ENCODE measurements at places on chromosomes 16 and 17.

DNA sequence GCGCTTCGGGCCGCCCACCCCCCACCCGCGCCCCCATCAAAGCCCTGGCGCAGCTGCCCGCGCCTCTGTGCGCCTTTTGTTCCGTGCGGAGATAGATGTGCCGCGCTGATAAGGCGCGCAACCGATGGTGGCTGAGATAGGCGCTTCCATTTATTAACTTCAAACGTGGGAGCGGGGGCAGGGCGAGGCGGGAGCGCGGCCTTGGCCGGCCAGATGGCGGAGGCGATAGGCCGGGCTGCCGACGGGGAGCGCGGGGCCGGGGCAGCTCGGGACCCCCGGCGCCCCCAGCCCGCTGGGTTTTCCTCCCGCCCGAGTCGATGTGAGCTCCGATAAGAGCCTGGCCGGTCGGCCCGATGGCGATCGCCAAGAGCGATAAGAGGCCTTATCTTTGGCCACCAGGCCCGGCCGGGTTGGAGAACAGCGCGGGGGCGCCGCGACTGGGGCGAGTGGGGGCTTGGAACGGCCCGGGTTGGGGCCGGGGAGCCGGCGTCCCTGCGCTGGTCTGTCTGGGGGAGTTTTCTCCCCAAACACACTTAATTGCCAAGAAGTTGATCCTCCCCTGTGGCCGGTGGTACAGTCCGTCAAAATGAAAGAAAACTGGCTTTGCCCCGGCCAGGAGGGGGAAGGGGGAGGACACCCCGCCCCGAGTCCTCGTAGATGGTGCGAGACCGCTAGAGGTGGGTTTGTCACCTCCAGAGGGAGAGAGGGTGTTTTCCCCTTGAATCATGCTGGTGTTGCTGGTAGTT lies 2.7 kb downstream of the ZFPM1 start:
- peak; percentile 62 for DNase-seq

DNA sequence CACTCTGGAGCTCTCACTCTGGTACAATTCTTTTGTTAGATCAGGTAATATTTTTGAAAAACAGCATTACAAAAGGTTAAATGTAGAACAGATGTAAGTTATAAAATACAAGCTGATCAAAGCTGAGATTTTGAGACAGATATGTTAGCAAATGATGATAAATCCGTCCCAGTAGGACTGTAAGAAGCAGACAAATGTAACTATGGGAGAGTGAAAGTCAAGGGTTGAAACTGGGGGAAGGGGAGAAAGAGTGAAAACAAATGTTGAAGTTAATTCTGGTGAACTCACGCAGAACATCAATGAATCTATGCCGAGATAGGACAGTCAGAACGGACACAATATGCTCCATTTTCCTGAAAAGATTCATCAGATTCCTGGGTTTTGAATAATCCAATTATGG lies 298.9 kb upstream of the IRX5 start:
- no peak for DNase-seq

DNA sequence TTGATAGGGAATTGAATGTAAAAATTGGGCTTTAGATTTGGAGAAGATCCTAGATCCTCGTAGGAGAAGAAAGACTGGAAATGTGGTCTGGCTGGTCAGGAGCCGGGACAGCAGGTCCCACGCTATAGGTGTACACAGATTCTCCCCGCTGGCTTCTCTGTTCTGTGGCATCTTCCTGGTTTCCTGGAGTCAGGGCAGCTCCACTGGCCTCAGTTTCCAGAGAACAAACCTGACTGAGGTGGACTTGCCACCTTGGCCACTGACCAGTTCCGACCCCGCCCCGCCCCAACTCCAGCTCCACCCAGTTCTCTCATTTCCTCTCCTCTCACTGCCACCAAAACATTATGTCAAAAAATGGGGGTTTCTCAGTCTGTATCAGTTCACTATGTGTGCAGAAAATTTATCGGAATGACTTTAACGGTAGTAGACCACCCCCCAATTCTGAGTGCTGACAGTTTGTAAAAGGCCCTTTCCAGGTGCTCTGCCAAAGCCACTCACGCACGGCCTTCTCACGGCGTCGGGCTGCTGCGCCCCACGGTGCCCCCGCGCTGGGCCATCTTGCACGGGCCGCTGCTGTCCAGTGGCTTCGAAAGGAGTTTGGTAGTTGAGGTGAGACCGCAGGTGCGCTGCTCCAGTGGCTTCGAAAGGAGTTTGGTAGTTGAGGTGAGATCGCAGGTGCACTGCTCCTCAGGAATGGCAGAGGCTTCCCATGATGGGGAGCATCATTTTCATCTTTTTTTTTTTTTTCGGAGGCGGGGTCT lies 161.4 kb upstream of the CHMP6 start:
- no peak for DNase-seq

DNA sequence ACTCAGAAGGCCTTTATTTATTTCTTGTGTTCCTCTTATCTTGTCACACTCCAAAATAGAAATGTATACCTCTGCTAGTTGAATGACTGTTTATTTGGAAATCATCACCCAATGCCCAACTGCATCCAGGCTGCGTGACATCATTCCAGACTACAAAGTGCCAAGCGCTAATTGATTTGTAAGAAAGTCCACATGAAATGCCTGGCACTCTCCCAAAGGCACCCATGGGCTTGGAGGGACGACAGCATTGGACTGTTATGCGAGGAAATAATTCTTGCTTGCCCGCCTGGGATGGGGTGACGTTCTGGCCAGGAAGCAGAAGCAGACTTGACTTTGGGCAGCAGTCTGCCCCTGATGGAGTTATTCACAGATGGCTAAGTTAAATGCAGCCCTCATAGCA lies 165.9 kb downstream of the CDH13 start:
- DNase-seq, result no peak

GRCh38 chr17:49633762-49634484 lies 44.0 kb downstream of the SPOP start:
- DNase-seq, result no peak

DNA sequence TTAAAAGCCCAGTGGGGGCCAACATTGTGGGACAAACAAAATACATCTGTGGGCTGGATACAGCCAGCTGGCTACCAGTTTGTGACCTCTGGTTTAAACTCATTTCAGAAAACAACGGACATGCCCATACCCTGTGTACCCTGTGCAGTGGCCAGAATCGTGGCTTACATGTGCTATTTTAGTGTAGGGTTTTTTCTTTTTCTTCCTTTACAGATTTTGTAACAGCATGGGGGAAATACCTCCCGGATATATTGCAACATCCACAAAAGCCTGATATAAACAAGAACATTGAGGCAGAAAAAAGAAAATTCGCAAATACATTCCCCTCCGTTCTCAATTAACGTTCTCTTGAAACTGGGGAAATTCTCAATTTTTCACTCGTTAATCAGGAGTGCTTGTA lies 7.3 kb downstream of the HS3ST4 start:
- no peak for DNase-seq

DNA sequence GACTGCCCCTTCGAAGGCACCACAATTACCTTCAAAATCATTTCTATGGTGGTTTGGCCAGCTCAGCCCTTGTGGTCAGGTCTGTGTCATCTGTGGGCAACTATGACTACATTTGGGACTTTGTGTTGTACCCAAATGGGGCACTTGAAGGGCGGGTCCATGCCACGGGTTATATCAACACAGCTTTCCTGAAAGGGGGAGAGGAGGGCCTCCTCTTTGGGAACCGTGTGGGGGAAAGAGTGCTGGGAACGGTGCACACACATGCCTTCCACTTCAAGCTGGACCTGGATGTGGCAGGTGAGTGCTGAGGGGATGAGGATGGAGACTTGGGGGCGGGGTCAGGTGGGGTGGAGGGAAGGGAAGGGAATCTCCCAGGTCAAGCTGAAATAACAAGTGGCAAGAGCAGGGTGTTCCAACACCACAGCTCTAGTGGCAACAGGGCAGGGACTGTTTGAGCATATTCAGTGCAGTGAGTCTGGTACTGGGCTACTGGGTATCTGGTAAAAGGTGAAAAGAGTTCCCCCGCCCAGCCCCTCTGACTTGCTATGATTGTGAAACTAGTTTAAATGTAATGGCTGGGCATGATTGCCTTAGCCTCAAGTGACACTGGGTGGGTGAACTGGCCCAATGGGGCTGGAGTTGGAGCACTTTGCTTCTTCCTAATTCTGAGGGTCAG lies 1.7 kb downstream of the AOC2 start:
- DNase-seq, result no peak

- no peak for DNase-seq
Measured at GRCh38 chr16:576823-577201, 7.0 kb downstream of the PIGQ start.

Measured in A549 (cell line).